Stimulated activated CD4-positive, alpha-beta T cell treated with anti-CD3 and anti-CD28 coated beads, Interleukin-4, amount 100 ng/mL, for 24 hours (primary cell): ENCODE measurements at places on chromosomes 2 and 18.

GRCh38 chr2:32235315-32235714 is 29.4 kb downstream of the NLRC4 start:
- no peak for DNase-seq

- DNase-seq: no peak
Measured at GRCh38 chr2:221282386-221282785, 289.7 kb downstream of the EPHA4 start.

GRCh38 chr2:161250864-161251436 is 57.3 kb upstream of the PSMD14 start:
- DNase-seq: no peak

DNA sequence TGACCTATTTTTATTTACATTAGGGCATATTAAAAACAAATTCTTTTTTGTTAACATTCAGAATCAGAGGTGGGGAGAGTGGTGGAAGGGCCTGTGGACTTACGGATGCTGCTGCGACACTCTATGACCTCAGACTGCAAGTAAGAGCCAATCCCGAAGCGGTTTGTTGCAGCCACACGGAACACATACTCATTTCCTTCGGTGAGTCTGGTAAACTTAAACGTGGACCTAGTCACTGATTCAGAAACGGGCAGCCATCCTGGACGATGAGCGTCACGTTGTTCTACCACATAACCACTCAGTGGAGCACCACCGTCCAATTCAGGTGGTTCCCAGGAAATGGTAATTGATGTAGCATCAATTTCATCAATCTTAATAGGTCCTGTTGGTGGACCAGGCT is 61.9 kb downstream of the PLEKHA3 start:
- DNase-seq: no peak

DNA sequence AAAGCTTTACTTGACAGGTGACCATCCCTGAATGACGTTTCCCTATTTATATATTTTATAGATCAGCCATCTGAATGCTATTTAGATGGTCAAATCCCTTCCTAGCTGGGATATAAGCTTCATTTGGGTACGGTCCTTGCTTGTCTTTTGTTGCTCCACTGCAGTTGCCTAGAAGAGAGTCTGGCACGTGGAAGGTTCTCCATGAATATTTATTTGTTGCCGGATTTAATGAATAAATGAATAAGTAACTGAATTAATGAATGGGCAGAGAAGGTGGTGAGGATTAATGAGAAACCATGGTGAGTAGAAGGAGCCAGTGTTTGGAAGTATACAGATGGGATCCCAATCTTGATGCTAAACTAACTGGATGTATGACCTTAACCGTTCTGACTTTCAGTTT is 222.1 kb downstream of the LPIN1 start:
- DNase-seq: no peak

- DNase-seq: no peak
Measured at GRCh38 chr2:99425022-99425421, 64.8 kb downstream of the REV1 start.

DNA sequence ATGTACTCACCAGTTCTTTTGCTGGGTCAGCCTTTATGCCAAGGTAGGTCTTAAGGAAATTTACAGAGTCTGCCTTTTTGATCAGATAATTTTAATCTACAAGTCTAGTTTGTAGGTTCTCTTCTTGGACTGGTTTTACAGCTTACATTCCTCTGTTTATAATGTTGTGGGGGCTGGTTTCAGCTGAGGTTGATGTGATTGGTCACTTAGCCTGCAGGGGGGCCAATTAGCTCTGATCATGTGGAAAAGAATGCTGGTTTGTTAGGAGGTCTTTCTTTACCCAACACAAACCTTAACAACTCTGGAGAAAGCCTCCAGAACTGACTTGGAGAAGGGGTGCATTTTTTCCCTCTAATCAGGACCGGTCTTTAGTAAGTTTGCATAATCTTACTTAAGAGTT is at the start of gene KCNJ13:
KCNJ13 (minus strand) TSS at position 131 of the 400 bp plus-strand sequence. CDS start 5,203 bp downstream, outside the sequence.
- no peak for DNase-seq

- DNase-seq: no peak
Measured at GRCh38 chr2:204686406-204686805, 141.1 kb downstream of the PARD3B start.

DNA sequence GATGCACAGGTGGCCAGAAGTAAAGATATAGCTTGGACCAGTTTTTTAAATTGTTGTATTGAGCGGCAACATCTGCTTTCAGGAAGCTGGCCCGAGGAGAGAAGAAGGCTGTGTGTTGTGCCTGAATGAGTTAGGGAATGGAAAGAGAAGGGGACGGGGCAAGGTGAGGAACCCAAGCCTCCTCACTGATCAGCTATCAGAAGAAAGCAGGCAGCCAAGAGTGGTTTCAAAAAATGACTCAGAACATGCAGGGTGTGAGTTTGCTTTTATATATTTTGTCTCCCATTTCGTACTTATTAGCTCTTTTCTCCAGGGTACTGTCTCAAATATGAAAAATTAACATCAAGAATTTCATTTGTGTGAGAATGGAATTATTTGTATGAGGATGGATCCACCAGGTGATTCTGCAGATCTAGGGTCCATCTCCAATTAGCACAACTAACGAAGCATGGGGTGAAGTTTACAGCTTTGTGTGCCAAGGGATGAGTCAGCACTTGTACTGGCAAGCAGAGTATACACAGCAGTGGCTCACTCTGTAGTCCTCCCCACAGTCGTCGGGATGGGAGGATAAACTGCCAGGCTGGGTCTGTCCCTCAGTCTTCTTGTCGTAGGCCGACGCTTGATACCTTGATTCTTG is 175.7 kb downstream of the PIEZO2 start:
- DNase-seq: no peak

- no peak for DNase-seq
Measured at GRCh38 chr2:16235747-16236146, 295.4 kb downstream of the MYCN start.

DNA sequence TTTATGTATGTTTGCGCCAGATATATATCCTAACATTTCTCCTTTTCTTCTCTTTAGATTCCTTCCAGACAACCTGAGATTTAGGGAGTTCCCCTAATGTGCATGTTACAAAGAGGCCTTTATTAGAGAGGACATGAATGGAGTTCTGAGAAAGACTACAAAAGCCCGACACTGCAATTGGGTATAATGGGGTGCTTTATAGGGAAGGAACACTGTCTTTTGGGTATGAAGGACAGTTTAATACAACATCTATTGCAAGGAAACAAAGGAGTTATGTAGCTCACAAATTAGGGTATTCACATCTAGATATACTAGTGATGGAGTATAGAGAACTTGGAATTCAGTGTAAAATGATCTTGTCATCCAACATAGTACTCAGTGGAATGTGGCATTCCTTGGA is 383.8 kb downstream of the FIGN start:
- DNase-seq: no peak

GRCh38 chr2:11228692-11229091 is 73.4 kb downstream of the SLC66A3 start:
- DNase-seq: no peak

DNA sequence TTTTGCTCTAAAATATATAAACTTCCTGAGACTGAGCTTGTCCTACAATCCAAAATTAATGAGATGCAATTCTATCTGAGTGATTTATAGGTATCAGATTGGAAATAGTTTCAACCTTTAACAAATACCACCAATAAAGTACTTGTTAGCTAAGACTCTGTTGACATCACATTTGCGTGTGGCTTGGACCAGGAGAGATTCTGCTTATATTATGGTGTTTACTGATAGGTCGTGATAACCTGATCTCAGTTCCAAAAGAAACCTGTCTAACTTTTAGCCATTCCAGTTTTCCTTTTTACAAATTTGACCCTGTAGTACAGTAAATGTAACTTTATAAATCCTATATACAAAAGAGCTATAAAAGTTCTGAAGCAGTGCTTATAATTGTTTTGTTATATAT is 78.4 kb upstream of the ABCA12 start:
- DNase-seq: no peak

GRCh38 chr2:173673640-173674039 is 291.5 kb downstream of the SP3 start:
- DNase-seq: no peak

DNA sequence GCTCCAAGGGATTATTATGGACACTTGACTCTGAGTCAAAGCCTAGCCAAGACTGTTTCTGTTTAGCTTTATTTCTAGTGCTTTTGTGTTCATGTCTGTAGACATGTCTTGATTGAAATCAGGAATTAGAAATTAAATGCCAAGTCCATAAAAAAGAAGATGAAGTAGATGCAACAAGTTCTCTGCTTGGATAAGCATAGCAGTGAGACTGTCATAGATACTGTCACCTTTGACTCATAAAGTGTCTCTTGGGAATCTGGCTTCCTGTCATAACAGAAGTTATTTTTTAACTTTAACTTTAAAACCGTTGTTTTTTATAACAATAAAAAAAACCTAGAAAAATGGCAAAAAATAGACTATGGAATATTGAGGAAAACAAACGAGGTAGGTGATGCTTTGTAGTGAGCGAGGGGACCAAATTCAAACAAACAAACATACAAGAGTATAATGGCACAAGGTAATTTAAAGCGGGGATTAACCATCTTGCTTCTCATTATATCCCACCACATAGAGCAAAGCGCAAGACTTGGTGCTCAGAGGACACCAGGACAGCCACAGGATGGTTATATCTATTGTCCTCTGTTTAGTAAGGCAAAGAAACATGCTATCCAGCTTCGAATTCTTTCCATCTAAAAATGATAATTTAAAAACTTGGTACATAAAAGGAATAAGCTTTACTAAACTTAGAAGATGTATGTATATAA is 64.6 kb downstream of the CD226 start:
- DNase-seq: no peak

DNA sequence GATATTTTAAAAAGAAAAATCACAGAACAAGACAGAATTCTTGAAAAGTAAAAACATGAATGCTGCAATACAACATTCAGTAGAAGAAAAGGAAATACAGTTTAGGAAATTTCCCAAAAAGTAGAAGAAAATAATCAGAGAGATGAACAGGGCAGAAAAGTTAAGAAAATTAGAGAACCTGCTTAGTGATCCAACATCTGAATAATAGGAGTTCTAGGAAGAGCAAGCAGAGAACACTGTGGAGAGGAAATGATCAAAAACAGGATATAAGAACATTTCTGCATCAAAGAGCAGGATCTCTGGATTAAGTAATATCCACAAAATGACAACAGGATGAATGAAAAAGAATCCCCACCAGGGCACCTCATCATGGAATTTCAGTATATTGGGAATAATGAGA is 8.8 kb upstream of the FHOD3 start:
- no peak for DNase-seq

DNA sequence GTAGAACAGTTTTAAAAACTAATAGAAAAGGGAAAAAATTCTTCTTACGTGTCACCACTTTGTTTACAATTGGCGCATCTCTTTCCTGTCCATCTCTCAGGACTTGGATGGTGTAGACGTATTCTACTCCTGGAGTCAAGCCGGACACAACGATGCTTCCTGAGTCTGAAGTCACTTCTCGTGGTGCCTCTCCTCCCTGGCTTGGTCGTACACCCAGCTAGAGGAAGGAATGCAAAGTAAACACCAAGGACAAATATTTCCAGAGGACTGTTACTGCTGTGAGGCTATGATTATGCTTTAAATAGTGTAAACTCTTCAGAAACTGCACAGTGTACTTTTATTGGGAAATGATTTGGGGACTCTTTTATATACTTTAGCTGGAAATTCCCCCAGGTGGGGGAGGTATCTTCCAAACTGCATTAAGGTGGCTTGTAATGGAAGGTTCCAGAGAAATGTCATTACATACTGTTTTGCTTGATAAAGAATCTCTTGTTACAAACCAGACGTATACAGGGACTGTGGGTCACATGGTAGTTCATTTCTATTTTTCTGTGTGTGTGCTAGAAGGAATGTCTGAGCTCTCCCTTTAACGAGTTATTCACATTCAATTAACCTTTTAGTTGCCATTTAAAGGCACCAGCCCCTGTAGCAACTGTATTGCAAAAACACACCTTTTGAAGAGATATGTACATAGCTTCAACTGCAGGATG is 38.1 kb downstream of the FN1 start:
- DNase-seq: no peak

DNA sequence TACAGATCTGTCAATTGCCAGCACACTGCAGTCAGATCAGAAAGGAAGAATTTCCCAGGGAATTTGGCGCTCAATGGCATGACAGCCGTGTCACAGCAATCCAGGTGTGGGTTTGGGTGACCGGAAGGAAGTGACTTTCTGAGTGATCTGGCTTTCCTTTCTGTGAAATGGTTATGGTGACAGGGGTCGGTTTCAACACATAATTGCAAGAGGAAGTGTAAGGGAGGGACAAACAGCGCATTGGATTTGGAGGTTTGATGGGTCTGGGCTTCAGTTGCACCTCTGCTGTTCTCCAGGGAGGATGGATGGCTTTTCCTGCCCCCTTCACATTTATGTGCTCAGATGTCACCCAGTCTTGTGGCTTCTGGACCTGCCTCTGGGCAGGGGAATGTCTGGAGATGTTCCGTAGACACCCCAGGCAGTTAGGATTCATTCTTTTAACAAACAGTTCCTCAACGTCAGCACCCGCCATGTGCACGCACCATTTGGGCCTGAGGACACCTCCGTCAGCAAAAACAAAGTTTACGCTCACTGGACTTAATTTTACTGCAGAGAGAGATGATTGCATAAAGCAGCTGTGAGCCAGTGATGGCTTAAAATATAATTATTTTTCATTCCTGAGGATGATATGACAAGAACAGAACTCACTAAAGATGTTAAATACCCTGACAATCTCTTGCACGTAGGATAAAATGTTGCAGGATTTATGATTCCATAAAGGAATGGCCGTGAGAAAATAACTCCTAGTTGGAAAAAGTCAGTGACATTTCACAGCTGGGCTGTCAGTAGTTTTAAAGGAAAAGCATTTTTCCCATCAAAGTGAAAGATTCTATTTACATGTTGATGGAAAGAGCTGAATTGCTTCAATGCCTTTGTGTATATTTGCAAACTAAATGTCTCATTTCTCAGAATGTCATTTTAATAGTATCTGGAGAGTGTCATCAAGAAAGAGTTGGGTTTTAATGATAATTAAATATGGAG is 36.9 kb downstream of the MBP start:
- DNase-seq: no peak

DNA sequence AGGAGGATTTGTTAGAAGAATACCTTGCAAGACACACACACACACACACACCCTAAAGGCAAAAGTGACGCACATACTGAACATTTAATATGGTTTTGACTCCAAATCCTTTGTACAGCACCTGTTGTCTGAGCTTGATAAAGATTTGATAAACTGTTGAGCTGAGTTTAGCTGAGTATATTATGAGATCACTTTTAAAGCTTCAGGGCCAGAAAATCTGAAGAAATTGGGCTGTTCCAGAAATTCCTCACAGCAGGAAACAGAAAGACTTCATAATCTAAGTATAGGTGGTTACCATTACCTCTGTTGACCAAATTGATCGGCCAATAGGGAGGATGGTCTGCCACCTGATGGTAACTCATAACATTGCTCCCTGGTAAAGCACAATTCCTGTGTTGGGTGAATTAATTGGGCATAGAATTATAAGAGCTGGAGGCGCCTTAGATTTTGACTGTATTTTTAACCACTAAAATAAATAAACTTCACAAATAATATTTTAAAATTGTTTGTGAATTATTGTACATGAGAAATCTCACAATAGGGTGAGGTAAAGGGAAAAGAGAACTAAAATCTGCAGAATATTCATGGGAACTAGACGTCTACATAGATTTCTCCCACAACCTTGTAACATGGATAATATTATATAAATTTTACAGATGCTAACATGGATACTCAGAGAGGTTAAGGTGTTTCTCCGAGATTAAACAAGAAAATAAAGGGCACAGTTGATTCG is 21.8 kb upstream of the RPIA start:
- peak; percentile 20 for DNase-seq
